Nucleus accumbens (tissue), 56 donors: ENCODE measurements at places on chromosomes 1 and 21.

DNA sequence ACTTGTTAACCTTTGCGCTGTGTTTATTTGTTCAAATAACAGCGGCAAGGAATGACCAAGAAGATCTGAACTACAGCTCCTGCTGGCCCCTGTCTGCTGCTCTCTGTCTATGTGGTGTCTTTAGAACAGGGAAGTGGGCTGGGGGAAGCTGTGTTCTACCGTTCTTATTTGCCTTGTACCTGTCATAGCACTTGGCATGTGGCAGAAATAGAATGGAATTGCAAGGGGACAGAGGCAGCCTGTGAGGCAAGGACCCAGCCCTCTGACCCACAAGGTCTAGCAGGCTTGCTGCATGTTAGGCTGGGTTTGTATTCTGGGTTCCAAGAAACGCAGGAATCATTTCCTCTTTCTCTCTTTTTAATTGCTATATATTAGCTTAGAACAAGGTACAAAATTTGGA is 20.7 kb downstream of the HMGCS2 start:
- no peak for DNase-seq

GRCh38 chr1:230626232-230626631 is 16.0 kb upstream of the COG2 start:
- no peak for DNase-seq

DNA sequence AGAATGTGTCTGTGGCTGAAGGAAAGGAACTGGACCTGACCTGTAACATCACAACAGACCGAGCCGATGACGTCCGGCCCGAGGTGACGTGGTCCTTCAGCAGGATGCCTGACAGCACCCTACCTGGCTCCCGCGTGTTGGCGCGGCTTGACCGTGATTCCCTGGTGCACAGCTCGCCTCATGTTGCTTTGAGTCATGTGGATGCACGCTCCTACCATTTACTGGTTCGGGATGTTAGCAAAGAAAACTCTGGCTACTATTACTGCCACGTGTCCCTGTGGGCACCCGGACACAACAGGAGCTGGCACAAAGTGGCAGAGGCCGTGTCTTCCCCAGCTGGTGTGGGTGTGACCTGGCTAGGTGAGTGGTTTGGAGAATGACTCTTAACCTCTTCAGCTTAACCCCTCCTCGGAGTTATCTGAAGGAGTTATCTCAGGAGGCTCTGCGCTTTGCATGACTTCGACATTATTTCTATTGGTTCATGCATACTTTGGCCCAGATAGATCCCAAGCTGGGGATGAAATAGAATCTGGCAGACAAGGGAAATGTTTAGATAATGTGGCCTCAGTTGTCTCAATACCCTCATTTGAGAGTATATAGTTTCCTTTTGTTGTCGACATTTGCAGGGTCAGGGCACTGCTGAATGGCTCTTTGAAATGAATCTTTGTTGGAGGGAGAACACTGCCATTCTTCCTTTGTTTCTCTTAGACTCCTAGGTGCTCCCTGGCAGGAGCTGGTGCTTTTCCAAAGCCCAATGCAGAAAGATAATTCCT is 39.7 kb downstream of the PTGFRN start:
- no peak for DNase-seq

DNA sequence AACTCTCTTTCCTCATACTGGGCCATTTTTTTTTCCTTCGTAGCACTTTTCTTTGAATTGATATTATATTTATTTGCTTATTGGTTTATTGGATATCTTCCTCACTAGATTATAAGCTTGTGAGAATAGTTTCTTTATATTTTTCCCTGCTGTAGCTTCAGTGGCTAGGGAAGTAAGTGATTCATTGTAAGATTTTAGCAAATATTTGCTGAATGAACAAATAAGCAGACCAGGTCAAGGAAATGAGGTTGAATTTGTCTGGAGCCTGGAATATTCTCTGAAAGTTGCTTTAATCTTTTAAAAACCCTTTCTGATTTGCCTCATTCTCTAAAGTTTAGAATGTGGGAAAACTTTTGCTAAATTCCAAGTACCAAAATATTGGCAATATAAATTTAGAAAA is 80.2 kb downstream of the RABGAP1L start:
- DNase-seq, result no peak

- DNase-seq, result no peak
Measured at GRCh38 chr1:91872559-91873081, 13.3 kb downstream of the TGFBR3 start.
